ENCODE measurements at places on chromosomes 5 and 9.
A peak's percentile ranks its signal among the peaks of the same experiment; 100 is the strongest.

GRCh38 chr9:96022445-96023051 is 147.1 kb downstream of the ERCC6L2 start:
- DNase-seq, result peak; percentile 42

- no peak for DNase-seq
Observed at GRCh38 chr5:148740966-148741742, 85.3 kb upstream of the ADRB2 start.

DNA sequence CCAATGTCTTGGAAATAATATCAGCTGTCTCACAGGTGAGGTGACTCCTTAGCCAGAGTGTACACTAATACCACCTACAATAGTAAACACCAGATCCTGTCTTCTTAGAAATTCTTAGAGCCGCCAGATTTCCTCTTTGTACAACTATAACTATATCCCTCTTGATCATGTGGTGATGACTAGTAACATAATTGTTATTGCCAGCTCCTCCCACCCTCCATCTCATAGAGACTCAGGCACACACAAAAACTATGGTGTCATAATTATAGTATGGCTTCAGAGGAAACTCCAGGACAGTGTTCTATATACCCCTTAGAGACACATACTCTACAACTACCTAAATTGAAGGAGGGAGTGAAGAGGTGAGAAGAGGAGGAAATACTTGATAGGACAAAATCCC is 33.1 kb downstream of the PGGT1B start:
- no peak for DNase-seq

DNA sequence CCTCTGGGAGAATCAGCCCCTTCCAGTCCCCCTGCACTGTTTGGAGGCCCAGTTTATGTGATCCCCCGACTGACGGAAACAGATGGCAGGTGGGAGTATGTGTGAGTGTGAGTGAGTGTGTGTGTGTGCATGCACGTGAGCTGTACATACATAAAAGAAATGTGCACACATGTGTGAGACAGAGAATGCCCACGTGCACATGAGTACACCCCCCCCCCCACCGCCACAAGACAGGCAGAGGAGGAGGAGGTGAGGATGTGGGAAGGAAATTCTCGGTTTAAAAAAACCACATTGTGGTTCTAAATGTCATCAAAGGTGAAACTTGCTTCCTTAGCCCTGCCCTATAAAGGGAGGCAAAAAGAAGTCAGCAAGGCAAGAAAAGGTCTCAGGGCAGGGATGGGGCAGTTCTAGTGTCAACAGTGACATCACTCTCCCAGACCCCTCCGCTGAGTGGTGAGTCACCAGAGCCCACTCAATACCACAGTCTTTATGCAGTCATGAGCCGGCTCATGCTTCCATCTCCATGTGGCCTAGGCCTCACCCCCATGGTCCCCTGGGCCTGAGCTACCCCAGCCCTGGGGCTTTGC is 79.2 kb upstream of the HSPA9 start:
- DNase-seq, result peak; percentile 57

GRCh38 chr5:55585206-55585610 is 50.4 kb upstream of the PLPP1 start:
- no peak for DNase-seq

DNA sequence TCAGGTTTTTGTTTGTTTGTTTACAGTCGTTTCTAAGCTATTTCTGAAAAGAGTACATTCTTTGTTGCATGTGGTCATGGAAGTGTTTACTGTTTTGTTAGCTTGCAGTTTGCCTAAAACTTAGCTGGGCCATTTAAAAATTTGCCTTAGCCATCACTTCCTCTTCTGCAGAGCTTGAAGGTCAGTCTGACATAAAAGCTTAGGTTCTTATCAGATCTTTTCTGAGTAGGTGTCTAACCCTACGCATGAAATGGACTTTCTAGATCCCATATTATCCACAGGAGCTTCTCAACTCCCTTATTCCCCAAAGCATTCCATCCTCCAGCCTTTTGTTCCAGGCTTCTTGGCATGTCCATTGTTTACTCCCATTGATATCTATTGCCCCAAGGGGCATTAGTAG is 90.3 kb downstream of the AP3B1 start:
- no peak for DNase-seq

- peak; percentile 31 for DNase-seq
Observed at GRCh38 chr5:42889311-42889933, 77.7 kb upstream of the SELENOP start.

- no peak for DNase-seq
Observed at GRCh38 chr5:33206962-33207506, 233.7 kb upstream of the TARS1 start.

All from CD8-positive, alpha-beta T cell (primary cell).